ENCODE measurements at places on chromosomes 5 and 9.
A peak's percentile ranks its signal among the peaks of the same experiment; 100 is the strongest.

- DNase-seq, result no peak
Measured at GRCh38 chr5:89273289-89273688, 390.3 kb upstream of the MEF2C start.

DNA sequence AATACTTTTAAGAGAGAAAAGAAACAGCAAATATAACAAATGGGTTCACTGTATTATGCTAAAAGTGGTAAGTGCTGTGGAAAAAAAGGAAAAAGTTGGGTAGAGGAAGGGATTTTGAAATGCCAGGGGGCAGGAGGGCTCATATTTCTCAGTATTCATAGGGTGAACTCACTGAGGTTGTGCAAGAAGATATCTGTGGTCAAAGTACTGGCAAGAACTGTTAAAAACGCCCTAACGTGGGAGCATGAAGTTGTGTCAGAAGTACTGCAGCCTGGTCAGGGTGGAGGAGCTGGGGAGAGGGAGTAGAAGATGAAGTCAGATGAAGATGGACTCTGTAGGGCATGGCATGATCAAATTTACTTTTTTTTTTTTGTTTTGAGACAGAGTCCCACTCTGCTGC is 31.2 kb upstream of the SLC28A3 start:
- DNase-seq, result no peak

DNA sequence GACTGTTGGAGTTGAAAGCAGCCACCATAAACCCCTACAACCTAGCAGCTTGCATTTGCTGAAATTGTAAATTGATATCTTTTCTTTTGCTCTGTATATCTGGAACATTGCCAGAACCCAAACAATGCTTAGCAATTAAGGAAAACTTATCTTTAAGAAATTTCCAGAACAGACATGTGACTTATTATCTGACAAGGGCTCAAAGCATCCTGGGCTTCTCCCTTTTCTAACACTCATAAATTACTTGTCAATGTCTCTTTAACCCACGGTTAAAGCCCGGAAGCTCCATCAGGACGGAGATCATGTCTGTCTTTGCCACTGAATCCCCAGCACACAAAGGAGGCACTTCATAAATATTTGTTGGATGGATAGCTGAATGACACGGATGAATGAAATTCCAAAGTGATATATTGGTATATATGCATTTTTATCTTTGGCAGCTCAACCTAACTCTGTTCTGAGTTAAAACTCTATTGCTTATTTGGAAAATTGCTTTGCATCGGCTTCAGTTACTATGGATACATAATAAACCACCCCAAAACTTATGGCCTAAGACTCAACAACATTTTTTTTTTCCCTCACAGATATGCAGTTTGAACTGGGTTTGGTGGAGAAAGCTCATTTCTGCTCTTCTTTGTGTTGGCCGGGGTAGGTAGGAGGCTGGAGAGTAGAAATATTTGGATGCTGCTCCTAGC is 103.1 kb upstream of the CLINT1 start:
- DNase-seq, result no peak

DNA sequence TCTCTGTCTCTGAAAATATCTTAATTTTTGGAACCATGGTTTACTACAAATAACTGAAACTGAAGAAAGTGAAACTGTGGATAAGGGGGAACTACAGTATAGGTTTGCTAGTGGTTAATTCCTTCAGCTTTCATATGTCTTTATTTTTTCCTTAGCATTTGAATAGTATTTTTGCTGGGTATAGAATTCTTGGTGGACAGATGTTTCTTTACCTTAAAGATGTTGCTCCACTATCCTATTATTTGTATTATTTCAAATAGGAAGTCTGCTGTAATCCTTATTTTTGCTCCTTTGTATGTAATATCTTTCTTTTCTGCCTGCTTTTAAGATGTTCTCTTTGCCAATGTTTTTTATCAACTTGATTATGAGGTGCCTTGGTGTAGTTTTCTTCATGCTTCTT is 152.9 kb upstream of the ISL1 start:
- DNase-seq, result no peak

- peak; percentile 64 for DNase-seq
Measured at GRCh38 chr5:59810041-59810440, 83.5 kb downstream of the PDE4D start.

DNA sequence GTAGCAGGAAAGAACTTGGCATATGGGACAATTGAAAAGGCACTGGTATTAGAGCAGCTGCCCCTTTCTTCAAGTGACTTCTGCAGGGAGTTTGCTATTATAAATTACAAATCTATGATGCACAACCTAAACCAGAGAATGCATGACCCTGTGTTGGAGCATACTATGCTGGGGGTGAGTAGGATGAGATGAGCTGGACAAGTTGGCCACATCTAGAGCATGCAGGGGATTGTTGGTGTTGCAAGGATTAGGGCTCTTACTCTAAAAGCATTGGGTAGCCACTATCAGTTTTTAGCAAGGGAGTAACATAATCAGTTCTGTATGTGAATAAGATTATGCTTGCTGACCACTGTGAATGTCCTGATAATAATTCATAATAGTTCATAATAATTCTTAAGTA is 186.7 kb downstream of the KIAA0825 start:
- no peak for DNase-seq

DNA sequence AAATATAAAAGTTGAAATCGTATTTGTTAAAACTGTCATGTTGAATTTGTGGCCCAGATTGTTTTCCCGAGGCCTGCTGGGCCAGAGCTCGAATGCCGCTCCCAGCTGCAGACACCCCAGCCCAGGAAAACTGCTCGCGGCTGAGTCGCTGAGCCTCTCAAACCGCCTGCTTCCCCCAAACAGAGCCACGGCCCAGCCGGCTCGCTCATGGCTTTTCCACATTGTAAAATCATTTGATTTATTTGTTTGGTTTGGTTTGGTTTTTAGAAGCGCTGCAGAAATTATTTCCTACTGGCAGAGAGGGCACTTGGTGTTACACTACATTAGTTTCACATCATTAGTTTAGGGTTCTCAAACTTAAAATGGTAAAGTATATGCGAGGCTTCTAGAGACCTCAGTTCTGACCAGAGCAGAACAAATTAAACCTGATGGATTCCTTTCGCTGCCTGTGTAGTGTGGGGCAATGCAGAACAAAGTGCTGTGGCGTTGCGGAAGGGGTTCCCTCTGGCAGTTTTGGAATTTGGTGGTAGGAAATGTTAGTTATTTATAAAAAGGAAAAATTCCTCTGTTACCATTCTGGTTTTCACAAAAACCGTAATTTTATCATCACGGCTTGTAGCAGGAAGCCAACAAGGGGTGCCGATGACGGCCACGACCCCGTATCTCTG is 156.5 kb upstream of the PITX1 start:
- DNase-seq, result no peak

DNA sequence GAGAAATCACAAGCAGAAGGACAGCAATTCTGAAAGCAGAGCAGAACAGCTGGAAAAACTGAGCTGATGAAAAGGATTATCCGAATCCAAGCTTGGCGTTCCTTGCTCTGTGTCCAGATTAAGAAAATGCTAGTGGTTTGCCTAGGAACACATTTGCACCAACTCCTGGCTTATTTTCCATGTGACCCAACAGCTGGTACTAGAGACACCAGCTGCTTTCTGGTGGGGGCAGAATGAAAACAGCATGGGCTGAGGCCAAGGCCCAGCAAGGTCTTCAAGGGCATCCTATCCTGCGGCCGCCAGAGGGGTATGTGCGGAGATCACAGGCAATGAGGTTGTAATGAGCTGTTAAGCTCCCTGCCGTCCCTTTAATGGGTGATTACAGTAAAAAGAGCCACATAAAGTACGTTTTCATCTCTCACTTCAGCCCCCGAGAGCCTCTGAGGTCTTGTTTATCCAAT is 131.5 kb downstream of the DOCK8 start:
- no peak for DNase-seq

DNA sequence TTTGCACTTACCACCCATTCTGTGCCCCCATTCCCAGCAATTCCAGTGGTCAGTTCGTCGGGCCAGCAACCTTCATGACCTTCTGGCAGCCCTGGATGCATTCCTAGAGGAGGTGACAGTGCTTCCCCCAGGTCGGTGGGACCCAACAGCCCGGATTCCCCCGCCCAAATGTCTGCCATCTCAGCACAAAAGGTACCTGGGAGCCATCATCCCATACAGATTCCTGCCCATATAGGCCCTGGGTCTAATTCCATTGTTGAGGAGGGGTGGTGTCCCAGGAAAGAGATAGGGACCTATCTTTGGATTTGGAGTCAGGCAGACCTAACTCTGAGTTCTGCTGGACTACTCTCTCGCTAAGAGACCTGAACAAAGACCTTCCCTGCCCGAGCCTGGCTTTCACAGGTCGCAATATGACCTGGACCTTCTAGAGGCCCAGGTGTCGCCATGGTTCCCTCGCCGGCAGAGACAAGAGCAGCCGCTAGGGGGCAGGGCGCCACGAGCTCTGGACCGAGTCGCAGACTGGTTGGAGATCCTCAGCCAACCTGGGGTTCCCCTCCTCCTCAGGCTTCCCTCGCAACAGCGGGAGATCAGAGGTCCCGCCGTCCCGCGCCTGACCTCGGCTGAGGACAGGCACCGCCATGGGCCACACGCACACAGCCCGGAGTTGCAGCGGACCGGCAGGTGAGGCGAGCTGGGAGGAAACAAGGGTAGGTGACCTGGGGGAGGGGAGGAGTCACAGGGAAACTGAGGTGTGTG is 3.1 kb downstream of the SLC4A9 start:
- DNase-seq, result peak; percentile 69

DNA sequence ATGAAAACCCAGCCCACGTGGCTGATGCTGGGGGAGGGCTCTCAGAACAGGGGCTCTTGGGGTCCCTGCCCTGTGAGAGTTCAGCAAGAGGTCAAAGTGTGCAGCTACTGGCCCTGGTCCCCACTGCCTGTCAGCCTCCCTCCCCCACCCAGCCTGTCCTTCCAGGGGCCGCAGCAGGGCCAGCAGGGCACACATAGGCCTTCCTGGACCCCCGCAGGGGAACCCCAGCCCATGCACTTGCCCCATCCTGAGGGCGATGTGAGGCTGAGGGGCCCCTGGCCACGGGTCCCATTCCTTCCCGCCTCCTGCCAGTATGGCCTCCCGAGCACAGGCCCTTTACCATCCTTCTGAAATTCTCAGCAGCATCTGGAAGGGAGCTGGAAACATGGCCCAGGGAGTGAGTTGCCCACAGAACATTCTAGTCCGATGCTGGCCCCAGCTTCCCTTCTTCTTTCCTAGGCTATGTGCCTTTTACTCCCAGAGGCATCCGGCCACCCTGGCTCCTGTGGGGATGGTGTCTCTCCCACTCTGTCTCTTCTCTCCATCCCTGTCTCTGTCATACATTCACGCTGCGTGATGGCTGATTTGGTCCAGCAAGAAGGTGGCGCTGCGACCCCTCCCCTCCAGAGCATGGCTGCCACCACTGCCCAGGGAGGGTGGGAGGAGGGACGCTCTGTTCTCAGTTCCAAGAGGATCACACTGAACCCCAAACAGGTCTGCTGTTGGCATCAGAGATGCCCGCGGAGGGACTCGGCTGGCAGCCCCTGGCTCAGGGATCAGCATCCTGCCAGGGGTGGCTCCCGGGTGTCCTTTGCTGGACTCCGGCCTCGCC is 19.6 kb downstream of the MRPL36 start:
- no peak for DNase-seq

DNA sequence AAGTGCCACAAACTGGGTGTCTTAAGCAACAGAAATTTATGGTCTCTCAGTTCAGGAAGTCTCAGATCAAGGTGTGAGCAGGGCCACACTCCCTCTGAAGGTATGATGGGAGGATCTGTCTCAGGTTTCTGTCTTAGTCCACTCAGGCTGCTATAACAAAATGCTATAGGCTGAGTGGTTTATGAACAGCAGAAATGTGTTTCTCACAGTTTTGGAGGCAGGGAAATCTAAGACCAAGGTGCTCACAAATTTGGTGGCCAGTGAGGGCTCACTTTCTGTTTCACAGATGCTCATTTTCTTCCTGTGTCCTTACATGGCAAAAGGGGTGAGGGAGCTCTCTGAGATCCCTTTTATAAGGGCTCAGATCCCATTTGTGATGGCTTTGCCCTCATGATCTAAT is 281.4 kb downstream of the CWC27 start:
- DNase-seq, result no peak

All from hematopoietic multipotent progenitor cell (in vitro differentiated cells).